ENCODE measurements at places on chromosomes 13 and 19.

- DNase-seq: no peak
Observed at GRCh38 chr13:114161644-114162532, 17.2 kb upstream of the CFAP97D2 start.

DNA sequence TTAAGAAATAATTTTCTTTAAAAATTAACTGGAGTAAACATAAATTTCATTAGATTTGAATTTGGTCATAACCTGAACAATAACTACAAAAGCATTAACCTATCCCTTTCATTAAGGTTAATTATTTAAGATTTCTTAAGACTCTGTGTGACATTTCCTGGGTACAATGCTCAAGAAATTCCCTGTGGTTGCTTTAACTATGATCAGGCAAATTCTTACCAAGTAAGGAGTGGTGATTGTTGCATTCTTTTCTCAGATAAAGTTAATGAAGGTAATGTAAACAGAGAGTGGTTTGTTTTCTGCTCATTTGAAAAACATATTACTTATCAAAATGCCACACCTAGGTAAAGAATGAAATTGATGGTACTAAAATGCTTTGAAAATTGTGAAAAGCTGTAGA lies 114.8 kb upstream of the MIR17HG start:
- no peak for DNase-seq

DNA sequence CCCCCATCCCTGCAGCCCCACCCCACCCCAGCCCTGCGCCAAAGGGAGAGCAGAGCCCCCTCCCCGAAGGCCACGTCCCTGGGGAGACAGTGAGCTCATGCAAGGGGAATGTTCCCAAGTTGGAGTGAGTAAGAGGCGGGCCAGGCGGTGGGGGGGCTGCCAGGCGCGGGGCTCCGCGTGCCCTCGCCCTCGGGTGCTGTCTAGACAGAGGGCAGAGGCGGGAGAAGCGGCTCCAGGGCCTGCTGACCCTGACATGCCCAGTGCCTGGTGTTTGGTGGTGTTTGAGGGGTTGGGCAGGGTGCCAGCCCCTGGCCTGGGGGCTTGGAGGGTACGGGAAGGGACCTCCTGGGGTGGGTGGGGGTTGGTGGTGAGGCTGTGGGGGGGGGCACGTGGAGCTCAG lies 1.0 kb downstream of the FSTL3 start:
- no peak for DNase-seq

DNA sequence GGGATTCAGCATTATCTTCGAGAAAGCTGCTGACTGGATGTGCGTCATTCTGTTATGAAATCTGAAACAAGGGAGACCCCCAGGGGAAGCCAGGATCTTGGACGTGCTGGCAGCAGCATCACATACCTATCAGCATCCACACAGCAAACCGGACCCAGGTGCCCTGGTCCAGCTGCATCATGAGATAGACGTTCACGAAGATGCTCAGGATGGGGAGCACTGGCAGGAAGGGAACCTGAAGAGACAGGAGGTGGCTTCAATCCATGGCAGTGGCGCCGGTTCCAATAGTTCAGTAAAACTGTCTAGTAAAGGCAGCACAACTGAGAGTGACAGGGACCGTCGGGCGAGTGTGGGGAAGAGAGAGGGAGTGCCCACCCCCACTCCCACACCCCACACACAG lies 79.5 kb downstream of the SLC7A1 start:
- no peak for DNase-seq

- no peak for DNase-seq
Observed at GRCh38 chr13:54989418-54989817, 1960.8 kb downstream of the OLFM4 start.

DNA sequence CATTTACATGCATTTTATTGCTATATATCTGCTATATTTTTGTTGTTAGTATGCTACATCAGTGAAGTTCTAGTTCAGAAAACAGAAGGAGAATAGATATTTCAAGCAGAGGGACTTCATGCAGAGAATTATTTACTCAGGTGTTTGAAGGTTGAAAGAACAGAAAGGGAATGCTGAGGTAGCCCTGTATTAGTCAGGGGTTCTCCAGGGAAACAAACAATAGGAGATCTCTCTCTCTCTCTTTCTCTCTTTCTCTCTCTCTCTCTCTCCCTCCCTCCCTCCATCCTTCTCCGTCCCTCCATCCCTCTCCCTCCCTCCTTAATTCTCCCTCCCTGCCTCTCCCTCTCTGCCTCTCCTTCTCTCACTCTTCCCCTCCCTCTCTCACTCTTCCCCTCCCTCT lies 114.3 kb upstream of the TDRD3 start:
- no peak for DNase-seq

GRCh38 chr13:64470751-64471150 lies 2759.4 kb downstream of the PCDH9 start:
- no peak for DNase-seq

- DNase-seq: no peak
Observed at GRCh38 chr13:23609874-23610576, 39.8 kb downstream of the TNFRSF19 start.

- no peak for DNase-seq
Observed at GRCh38 chr19:45265375-45265774, 14.3 kb downstream of the MARK4 start.

DNA sequence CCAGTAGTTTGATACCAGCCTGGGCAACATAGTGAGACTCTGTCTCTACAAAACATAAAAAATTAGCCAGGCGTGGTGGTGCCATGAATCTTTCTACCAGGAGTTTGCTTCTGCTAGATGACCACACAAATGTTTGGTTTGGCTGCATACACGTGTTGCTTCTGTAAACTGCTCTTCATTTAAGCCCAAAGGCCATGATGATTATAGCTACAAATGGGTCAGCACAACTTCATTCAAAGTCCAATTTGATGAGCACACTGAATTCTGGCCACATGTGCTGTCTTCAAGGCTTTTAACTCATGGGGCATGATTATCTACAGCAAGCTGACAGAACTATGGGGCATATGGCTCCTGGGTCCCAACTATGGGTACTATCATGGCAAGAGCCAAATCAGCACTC lies 46.3 kb upstream of the DCT start:
- no peak for DNase-seq

DNA sequence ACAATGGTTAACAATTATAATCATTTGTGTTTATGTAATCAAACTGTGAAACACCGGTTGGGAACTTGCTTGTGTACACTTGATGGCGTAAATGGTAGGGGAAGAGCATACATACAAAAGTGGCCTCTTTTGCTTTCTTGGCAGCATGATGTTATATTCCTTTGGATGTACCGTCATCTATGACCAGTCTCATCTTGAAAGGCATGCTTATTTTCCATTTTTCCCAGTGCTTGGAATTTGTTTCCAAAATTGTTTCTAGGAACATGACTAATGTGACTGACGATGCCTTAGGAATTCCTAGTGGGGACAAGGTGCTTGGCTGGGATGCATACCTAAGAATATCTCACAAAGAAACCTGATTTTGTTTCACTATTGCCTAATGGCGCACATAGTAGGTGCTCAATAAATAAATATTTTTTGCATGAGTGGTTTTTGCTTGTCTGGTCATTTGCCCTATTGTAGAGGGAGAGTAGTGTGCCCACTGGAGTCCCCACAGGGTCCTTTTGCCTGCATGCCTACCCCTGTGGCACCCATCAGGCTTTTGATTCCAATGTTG lies 45.5 kb downstream of the SAE1 start:
- DNase-seq: no peak

- DNase-seq: no peak
Observed at GRCh38 chr19:12484011-12484370, 625 bp downstream of the ZNF709 start.

DNA sequence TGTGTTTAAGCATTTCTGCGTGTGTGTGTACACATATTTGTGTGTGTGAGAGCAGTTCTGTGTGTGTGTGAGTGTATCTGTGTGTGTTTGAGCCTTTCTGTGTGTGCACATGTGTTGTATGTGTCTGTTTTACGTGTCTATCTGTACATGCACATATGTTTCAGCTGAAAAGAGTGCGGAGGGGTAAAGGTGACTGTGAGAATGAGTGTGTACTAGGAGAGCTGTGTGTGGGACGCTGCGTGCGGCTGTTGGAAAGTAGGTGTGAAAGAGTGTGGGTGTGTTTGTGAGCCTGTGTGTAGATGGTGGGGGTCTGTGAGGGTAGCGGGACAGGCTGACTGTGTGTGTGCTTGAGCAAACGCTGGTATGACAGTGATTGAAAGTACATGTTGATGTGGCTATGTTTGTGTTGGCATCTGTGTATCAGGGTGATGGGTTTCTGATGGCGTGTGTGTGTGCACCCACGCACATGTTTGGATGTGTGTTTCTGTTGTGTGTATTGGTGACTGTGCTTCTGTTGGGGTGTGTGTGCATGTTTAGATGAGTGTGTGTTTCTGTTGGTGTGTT lies 7.5 kb upstream of the TPM4 start:
- DNase-seq: no peak

DNA sequence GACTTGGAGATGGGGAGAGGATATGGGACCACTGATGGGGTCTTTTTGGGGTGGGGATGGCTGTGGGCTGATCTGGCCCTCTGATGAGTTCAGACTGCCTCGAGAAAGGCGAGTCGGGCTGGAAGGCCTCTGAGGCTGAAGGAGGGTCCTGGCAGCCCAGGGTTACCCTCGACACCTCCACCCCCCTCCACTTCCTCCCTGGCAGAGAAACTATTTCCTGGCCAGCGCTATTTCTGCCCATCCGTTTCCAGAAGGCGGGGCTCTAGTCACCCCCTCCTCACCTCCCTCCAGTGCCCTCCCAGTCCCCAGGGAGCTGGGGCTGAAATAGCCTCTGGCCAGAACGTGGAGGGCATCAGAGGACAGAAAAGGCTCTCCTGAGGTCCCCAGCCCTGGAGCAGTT lies 9.7 kb downstream of the EXOC3L2 start:
- no peak for DNase-seq

- no peak for DNase-seq
Observed at GRCh38 chr13:61795580-61795979, 379.9 kb upstream of the PCDH20 start.

- peak; percentile 49 for DNase-seq
Observed at GRCh38 chr13:98672947-98673613, 79.4 kb downstream of the SLC15A1 start.

- no peak for DNase-seq
Observed at GRCh38 chr19:43552616-43553015, 19.6 kb downstream of the ZNF575 start.

- DNase-seq: no peak
Observed at GRCh38 chr19:1055886-1056620, 10.9 kb upstream of the ARHGAP45 start.

DNA sequence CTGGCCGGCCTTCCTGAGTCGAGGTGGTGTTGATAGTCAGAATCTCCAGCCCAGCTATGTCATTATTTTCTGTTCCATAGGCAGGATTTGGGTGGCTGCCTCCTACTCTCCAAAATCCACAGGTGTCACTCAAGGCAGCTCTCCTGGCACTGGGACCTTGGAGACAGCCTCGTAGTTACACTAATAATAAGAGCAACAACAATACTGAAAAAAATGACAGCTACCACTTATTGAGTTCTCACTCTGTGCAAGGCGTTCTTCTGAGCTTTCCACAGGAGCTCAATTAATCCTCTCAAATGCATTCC lies 12.2 kb upstream of the KLK12 start:
- no peak for DNase-seq

DNA sequence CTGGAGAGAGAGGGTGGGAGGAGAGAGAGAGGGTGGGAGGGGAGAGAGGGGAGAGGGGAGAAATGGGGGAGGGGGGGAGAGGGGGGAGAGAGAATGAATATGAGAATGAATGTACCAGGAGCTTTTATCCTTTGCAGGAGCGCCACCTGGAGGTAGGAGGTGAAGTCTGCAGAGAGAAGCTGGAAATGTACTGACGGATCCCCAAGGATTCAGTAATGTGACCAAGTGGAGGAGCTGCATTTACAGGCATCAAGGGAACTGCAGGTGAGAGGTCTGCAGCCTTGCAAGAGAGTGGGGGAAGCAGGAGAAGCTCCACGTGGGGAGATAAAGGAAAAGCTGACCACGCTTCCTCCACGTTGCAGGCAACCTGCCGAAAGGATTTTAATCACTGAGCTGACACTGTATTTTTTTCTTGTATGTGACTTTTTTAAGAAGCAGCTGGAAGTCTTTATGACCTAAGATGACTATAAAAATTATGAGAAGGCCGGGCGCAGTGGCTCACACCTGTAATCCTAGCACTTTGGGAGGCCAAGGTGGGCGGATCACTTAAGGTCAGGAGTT lies 33.7 kb downstream of the VSTM1 start:
- DNase-seq: peak; percentile 55

GRCh38 chr13:61148691-61149315 lies 266.8 kb downstream of the PCDH20 start:
- no peak for DNase-seq

DNA sequence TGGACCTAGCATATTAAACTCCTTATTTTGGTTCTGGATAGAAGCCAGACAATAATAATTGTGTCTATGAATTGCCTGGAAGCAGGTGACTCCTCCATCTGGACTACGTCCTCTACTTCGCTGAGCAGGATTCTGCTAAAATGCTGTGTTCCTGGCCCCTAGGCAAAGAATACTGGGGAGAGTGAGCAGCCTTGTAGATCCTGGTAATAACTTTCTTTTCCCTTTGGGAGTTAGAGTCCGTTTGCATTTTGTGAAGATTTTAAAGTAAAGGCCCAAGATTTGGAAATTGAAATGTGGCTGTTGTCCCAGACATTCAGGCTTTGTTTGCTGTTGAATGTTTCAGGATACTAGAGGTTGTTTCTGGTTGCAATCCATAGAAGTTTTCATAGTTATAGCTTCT lies 511.9 kb upstream of the KLF12 start:
- no peak for DNase-seq

GRCh38 chr19:35206379-35206778 lies 22.2 kb downstream of the FAM187B start:
- DNase-seq: no peak

DNA sequence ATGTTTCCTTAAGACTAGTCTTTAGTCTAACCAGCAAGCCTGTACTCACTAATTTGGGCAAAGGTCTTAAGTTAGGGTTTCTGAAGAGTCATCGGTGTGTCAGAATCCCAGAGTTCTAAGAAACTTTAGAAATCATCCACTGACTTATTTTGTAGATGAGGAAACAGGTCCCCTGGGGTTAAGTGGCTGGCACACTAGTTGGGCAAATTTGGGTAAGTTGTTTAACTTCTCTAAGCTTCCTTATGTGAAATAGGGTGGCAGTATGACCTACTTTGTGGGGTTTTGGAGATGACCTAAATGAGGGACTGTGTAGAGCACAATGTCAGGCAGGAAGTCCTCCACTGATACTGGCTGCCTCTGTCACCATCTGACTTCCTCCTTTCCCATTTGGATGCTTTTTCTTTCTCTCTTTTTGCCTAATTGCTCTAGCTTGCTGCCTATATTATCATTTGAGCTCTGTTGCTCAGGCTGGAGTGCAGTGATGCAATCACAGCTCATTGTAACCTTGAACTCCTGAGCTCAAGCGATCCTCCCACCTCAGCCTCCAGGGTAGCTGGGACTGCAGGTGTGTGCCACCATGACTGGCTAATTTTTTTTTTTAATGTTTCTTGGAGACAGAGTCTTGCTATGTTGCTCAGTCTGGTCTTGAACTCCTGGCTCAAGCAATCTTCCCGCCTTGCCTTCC lies 2.3 kb downstream of the ADGRE3 start:
- DNase-seq: no peak

- DNase-seq: no peak
Observed at GRCh38 chr19:33163481-33163880, 30.6 kb upstream of the LRP3 start.

Data from activated CD4-positive, CD25-positive, alpha-beta regulatory T cell treated with anti-CD3 and anti-CD28 coated beads, Interleukin-2, amount 50 U/mL, for 72 hours (primary cell).